Fibroblast of mammary gland (primary cell): ENCODE measurements at places on chromosomes 1 and 21.

GRCh38 chr1:203649551-203649998 lies 22.9 kb downstream of the ATP2B4 start:
- no peak for DNase-seq

DNA sequence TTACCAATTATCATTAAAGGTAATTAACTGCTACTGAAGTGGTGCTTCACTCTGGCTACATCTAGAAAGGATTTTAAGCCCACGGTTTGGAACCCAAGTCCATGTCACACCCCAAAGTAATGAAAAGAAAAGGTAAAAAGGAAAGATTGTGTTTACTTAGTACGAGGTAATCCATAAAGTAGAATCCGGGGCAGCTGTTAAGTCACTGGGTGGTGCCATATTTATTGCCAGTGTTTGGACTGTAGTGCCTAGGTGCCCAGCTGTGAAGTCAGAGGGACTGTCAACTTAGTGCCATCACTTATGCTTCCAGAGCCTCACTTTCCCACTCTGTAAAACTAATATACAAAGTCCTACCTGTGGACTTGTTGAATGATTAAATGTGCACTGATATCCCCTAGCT lies 52.2 kb upstream of the GRHL3 start:
- no peak for DNase-seq

DNA sequence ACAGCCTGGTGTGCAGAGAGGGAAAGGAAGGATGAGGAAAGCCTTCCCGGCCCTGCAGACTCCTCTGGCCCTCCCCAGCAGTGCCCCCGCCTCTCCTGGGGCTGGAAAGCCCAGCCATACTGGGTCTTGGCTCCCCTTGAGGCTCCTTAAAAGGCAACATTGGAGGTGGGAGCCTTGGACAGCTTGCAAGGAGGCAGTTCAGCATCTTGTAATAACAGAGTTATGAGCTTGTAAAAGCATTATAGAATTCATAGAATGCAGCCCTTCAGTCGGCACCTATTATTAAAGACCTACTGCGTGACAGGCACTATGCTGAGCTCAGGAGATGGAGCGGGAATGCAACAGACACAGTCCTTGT lies 4.2 kb downstream of the TINAGL1 start:
- no peak for DNase-seq

DNA sequence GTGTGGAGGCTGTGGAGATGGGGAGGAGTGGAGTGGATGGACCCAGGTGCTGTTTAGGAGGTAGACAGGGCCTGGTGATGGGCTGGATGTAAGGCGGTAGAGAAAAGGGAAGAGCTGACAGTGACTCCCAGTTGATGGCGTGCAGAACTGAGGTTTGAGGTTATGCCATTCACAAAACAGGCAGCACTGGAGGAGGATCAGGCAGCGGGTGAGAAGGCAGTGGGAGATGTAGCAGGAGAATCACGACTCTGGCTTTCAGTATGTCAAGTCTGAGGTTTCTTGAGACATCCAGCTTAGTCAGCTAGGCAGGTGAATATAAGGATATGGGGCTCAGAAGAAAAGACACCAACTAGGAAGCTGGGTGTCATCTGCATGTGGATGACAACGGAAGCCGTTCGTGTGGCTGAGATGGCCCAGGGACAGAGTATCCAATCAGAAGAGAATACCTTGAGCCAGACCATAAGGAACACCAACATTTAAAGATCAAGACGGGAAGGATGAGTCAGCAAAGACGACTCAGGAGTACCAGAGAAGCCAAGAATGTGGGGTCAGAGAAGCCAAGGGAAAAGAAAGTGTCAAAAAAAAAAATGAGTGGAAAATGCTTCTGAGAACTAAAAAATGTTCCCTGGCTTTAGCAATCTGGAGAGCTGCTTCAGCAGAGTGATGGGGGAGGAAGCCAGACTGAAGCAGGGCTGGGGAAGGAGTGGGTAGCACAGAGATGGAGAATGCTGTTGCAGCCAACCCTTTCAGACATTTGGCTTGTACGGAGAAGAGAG lies 15.2 kb downstream of the LRRN2 start:
- peak; percentile 76 for DNase-seq

GRCh38 chr1:116417678-116418077 lies 44.6 kb downstream of the ATP1A1 start:
- DNase-seq: no peak

- DNase-seq: no peak
These were observed 5.2 kb downstream of the POFUT2 start for GRCh38 chr21:45282283-45283034.

DNA sequence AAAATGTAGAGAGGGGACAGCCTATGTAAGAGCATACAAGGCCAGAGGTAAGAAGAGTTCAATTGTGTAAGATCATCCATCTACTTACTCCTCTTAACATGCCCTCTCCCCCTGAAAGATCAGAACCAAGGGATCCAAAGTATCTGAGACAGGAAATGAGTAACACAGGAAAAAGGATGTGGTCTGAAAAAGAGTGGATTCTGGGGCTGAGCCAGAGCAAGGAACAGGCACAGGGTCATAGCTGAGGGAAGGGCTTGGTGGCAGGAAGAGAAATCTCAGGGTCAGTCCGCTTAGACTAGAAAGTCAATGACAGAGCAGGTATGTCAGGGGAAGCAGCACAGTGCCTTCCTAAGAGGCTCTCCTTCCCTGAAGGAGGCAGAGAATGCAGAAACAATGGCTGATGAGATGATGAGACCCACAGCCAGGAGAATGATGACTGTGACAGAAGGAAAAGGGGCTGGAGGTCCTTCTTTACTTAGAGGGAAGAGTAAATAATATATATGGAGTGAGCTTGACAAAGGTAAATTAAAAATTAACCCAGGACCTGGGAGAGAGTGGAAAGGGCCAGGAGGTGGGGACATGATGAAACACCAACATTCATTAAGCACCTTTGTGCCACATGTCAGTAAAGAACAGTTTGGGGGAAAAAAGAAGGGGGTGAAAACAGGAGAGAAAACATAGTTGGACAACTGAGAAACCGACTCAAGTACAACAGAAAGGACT lies 26.2 kb upstream of the A3GALT2 start:
- peak; percentile 96 for DNase-seq

GRCh38 chr1:160863061-160863773 lies 530 bp upstream of the CD244 start:
- no peak for DNase-seq

GRCh38 chr1:1306661-1307260 lies 969 bp downstream of the ACAP3 start:
- DNase-seq: no peak

DNA sequence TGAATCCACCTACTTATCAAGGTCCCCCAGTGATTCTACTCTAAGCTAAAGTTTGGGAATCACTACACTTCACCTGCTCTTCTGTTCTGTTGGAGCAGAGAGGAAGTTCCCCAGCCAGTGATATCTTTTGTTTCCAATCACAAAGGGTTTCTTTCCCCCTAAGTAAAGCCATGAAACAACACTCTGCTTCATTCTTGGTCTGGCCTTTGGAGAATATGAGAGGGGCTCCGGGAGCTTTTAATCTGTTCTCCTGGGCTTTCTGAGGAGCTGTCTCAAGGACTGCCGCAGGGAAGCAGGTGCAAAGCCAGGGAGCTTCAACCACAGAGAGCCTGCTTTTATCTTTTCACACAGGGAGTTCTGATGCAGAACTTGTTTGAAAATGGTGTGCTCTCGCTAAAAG lies 10.1 kb upstream of the SLAMF9 start:
- DNase-seq: no peak

DNA sequence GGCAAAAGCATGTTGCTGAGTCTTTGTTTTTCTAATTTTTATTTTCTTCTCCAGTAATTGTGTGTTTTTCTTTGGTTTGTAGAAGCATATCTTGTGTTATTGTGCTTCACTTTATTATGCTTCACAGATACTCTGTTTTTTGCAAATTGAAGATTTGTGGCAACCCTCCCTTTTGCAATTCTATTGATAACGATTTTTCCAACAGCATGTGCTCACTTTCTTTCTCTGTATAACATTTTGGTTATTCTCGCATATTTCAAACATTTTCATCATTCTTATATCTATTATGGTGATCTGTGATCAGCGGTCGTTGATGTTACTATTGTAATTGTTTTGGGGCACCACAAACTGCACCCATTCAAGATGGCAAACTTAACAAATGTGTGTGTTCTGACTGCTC lies 3.8 kb upstream of the ANGEL2 start:
- no peak for DNase-seq

GRCh38 chr1:41003640-41004220 lies 17.8 kb downstream of the SLFNL1 start:
- DNase-seq: peak; percentile 99

- no peak for DNase-seq
These were observed 139.8 kb downstream of the PGBD5 start for GRCh38 chr1:230286166-230286889.

DNA sequence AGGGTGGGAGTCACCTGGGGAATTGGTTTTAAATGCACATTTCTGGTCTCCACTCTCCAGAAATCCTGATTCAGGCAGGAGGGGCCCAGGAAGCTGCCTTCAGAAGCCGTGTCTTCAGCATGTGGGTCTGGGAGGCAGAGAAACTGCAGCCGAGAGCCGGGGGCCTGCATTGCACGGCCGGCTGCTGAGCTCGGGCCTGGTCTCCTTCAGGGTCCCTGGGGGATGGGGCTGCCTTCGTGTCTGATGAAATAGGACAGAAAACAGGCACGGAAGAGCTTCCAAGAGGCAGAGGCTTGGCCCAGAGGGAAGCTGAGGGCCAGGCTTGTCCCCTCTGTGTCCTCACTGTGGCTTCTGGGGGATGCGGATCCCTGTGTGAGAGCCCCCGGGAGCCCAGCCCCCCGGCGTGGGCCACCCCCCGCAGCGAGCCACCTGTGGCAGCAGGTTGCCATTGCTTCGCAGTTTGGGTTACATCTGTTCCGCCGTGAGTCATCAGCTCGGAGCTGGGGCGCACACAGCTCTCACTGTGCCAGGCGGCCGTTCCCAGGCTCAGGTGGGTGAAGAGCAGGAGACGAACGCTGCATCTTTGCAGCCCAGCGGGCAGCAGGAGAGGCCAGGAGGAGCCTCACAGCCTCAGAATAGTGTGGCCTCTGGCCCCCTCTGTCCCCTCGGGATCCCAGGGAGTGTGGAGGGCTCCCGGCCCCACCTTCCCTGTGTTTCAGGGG lies 72.4 kb downstream of the AJAP1 start:
- DNase-seq: no peak

- DNase-seq: peak; percentile 71
These were observed 40.1 kb upstream of the MYSM1 start for GRCh38 chr1:58739856-58740466.

DNA sequence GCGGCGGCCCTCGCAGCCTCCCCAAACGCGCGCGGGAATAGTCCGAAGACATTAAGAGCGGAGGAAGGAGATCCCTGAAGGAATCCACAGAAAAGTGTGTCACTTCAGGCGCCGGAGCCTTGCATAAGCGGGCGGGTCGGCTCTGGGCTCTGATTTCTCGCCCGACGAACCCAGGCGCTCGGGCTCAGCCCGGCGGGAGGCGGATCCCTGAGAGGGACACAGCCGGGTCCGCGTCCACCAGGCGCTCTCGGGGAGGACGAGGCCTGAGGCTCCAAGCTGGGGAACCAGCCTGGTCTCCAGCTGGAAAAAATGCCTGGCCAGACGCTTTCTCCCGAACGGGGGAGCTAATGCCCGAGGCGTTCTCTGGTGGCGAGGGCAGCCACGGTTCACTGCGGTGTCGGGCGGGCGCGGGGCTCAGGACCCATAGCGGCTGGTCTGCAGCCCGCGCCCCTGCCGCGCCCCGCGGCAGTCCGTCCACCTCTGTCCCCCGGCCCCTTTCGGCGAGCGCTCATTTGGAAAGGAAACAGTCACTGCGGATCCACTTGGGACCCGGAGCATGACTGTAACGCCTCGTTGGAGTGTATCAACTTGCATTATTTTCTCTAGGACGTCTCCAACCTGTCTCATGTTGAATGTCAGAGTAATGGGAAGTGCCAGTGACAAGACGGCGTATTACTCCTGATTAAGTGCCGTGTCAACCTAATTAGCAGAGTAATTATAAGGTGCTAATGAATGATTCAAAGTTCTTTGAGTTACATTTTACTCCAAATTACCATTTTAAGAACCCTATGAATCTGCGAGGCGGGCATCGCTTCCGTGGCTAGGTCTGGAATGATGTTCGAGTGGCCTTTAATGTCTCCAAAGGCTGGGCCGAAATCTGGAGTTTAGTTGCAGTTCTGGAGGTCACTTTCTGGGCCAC lies 1.6 kb upstream of the BARHL2 start:
- DNase-seq: no peak

- DNase-seq: peak; percentile 98
These were observed 48.8 kb downstream of the LAMC2 start for GRCh38 chr1:183234660-183235476.

DNA sequence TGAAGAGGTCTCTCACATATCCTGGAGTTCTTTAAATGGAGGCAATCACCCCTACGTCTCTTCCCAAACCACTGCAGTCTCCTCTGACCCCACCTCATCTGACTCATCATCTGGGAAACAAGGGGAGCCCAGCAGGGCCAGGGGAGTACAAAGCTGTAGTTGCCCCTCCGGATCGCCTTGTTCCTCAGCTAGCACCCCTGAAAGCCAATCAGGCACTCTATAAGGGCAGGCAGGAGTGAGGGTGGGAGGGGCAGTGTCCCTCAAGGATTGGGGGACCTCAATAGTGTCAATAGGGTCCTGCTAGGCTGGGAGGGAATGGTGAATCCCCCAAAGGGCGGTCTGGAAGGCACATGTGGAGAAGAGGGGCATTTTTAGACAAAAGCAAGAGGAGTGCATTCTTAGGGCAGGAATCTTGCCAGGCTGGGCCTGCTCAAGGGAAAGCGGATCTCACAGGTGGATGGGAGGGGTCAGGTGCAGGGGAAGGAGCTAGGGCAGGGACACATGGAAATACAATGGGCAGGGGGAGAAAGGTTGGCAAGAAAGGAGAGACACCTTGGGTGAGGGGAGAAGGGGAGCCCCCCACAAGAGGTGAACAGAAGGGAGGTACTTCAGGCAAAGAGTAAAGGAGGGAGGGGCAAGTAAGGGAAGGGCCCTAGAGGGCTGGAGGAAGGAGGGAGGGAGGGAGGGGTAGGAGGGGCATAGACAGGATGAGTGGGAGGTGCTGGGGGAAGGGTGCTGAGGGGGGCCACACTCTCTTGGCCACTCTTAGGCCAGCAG lies 5.8 kb downstream of the SHISA4 start:
- DNase-seq: no peak

DNA sequence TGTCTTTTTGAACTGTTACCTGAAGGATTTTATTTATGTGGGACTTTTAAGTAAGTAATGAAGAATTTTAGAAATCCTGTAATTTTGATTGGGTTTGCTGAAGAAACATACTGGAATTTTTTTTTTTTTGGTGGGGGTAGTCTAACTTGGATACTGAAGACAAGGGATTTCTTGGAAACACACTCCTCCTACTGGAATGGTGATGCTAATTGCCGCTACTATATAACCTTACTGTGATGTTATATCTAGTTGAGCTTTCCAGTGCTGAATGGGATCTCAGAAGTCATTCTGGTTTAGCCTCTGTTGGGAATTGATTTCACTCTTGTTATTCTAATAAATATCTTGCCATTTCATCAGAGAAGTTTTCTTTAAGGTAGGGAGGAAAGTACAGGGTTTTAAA lies 8.4 kb downstream of the PPP2R5A start:
- peak; percentile 24 for DNase-seq
